CD8-positive, alpha-beta T cell (primary cell): ENCODE measurements at places on chromosomes 11 and 22.

GRCh38 chr11:64324692-64325469, 7.0 kb downstream of the PRDX5 start:
- no peak for DNase-seq

GRCh38 chr22:26853495-26853894, 196.1 kb downstream of the MIAT start:
- DNase-seq: no peak

- DNase-seq: no peak
These were observed 5.5 kb downstream of the PHLDA2 start for GRCh38 chr11:2923446-2924375.

GRCh38 chr11:124402326-124402922, 3.6 kb upstream of the OR8B3 start:
- no peak for DNase-seq

DNA sequence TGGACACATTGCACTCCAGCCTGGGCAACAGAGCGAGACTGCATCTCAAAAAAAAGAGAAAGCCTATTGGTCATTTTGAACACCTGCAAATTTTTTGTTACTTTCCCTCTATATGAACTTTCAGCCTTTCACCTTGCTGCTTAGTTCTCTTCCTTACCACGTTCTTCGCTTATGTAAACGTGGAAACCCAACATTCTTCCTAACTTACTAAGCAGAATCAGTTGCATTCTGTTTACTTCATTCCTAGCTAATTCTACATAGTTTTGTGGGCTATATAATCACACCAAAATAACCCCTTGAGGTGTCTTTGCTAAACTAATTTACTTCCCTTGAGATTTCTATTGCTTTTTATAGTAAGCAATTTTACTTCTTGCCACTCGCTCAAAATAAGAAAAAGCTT, 23.2 kb downstream of the MS4A4A start:
- DNase-seq: no peak

DNA sequence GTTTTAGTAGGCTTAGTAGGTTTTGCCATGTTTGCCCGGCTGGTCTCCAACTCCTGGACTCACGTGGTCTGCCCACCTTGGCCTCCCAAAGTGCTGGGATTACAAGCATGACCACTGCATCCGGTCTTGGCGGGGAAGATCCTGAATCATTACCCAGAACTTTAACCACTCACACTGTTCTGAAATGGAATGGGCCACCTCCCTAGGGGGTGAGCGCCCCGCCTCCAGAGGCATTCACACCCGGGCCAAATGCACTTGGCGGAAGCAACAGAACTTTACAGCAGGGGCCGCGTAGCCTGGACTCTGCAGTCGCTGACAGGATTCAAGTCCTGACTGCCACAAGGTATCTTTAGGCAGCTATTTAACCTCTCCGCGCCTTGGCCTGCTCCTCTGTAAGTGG, 5.4 kb downstream of the CCDC86 start:
- DNase-seq: no peak

GRCh38 chr11:92866679-92867282, 102.7 kb upstream of the MTNR1B start:
- DNase-seq: no peak

DNA sequence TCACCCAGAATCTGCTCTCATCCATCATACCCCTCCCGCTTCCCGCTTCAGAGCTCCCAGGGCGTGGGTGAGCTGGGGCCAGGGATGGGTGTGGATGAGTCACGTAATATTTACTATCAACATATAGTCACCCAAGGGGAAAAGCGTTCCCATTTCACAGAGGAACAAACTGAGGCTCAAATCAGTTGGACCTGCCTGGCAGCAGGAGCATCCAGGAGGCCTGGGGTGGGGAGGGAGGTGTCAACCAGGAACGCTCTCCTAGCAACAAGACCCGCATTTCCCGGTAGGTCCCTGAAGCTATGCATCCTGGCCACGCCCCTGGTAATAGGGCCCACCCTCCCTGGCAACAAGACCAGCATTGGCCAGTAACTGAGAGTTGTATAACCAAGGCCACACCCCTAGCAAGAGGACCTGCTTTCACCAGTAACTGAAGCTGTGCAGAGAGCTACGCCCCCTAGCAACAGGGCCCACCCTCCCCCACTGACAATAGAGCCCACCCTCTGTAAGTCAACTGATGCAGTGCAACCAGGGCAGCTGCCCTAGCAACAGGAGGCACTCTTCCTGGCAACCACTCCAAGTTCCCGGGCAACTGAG, 32.7 kb upstream of the TXNRD2 start:
- no peak for DNase-seq
